Head of caudate nucleus (tissue), 42 donors: ENCODE measurements at places on chromosomes 16 and 17.
A peak's percentile ranks its signal among the peaks of the same experiment; 100 is the strongest.

GRCh38 chr17:3558603-3559269, 1.1 kb upstream of the TRPV3 start:
- no peak for DNase-seq

DNA sequence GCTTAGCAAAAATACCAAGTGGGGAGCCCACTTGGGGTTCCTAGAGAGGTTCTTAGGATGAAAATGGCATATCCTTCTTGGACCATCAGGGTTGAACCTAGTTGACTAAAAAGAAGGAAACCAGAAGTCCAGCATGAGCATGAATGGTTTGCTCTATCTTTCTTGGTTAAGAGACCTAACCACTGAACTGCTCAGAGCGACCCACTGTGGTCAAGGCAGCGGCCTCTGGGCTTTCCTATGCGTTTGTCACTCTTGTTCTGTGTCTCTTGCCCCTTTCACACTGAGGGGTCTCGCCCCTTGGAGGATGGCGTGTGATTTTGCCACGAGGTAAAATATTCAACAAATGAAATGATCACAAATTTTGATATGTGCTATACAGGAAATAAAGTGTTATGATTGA, 526 bp upstream of the BORCS6 start:
- no peak for DNase-seq

- no peak for DNase-seq
Measured at GRCh38 chr17:80910043-80910442, 81.6 kb upstream of the CHMP6 start.

- no peak for DNase-seq
Measured at GRCh38 chr17:31072186-31072585, 22.6 kb upstream of the NF1 start.

DNA sequence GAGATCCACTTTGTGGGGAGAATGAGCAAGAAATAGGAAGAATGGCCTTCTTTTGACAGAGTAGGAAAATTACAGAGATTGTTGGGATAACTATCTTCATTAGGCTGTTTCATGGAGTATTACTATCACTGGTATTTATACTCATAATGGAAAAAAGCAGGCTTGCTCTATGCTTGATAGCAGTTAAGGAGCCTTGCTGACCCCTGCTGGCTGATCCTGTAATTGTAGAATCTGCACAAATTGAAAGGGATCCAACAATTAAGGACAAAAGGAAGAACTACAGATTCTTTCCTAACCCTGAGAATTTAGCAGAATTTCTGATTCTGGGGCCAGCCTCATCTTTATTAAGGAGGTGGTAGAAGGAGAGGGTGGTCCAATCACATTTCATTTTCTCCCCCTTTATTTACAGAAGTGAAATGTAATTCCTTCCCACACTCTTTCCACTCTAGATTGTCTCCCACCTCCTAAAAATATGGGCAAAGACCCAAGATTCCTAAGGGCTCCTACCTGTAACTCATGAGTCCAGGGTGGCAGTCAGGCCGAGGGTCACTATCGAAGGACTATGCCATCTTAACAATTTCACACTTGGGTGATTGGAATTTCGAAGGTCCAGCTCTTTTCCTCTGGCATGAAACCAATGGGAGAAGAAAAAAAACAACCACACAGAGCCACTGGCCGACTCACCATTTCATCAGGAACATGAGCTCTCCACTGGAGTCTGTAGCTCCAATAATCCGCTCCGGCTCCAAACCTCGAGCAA, 26.3 kb downstream of the NFE2L1 start:
- DNase-seq = peak; percentile 70

GRCh38 chr16:87384162-87384874, 742 bp upstream of the FBXO31 start:
- DNase-seq = peak; percentile 69

DNA sequence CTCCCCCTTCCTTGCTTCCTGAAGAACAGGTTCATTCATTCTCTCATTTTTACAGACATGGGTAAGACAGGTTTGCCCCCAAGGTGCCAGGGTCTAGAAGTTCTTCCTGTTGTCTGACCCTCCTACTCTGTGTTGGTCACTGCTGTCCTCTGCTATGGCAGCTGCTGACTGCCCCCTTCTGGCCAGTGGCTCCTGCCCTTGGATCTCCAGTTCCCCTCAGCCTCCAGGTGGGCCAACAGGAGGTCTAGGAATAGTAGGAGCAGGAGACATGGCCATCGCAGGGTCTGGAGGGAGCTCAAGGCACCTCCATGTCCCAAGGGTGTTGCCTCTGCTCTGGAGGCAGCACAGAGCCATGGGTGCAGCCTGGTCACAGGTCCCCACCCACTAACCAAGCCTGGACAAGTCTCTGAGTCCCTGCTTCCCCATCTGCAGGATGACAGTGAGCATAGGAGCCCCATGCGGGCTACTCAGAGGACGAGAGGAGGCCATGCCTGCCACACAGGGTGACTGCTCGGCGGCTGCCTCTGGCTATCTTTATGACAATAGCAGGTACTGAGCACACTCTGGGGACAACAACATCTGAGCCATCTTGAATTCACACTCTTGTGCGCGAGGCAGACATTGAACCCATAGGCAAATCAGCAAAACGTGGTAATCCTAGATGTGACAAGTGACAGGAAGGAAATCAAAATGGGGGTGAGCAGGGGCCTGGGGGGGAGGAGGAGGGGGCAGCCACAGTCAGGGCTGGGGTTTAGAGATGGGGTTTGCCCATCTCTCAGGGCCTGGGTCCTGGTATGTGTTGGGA, 27.0 kb upstream of the NXPH3 start:
- no peak for DNase-seq

DNA sequence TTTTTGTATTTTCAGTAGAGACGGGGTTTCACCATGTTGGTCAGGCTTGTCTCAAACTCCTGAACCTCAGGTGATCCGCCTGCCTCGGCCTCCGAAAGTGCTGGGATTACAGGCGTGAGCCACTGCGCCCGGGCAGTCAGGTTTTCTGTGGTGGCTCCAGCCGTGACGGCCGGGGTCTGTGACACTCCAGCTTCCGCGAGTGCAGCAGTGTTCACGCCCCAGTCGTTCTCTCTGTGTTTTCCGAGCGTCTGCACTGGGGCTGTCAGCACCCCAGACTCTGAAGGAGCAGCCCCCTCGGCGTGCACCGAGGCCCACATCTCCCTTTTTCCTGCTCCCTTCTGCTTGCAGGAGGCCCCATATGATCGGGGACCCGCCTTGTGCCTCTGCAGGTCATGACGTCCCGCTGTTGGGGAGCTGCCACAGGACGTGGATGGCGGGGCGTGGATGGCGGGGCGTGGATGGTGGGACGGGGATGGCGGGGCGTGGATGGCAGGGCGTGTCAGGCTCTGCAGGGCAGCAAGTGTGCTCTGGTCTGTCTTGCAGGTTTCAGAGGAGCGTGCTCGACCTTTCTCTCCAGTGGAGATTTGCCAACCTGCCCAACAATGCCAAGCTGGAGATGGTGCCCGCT, 5.7 kb downstream of the ASPSCR1 start:
- no peak for DNase-seq

GRCh38 chr17:81049372-81049911, 14.5 kb downstream of the BAIAP2 start:
- no peak for DNase-seq

GRCh38 chr16:17313085-17313611, 157.6 kb downstream of the XYLT1 start:
- DNase-seq = peak; percentile 63

GRCh38 chr17:61478790-61479492, 26.7 kb downstream of the TBX4 start:
- no peak for DNase-seq

- peak; percentile 79 for DNase-seq
Measured at GRCh38 chr16:79599837-79600637, 500 bp downstream of the MAF start.

- no peak for DNase-seq
Measured at GRCh38 chr16:51391798-51392511, 240.9 kb upstream of the SALL1 start.

- DNase-seq = no peak
Measured at GRCh38 chr16:54589326-54589725, 302.7 kb upstream of the IRX3 start.

DNA sequence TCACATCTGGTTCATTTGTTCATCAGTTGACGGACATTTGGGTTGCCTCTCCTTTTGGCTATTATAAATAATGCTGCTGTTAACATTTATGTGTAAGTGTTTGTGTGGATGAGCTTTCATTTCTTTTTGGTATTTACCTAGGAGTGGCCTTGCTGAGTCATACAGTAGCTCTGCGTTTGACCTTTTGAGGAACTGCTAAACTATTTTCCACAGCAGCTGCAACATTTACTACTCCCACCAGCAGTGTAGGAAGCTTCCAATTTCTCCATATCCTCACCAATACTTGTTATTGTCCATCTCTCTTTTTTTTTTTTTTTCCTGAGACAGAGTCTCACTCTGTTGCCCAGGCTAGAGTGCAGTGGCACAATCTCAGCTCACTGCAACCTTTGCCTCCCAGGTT, 20.7 kb upstream of the PLCG2 start:
- DNase-seq = no peak

- DNase-seq = peak; percentile 2
Measured at GRCh38 chr17:73096866-73097265, 4.4 kb upstream of the SLC39A11 start.

DNA sequence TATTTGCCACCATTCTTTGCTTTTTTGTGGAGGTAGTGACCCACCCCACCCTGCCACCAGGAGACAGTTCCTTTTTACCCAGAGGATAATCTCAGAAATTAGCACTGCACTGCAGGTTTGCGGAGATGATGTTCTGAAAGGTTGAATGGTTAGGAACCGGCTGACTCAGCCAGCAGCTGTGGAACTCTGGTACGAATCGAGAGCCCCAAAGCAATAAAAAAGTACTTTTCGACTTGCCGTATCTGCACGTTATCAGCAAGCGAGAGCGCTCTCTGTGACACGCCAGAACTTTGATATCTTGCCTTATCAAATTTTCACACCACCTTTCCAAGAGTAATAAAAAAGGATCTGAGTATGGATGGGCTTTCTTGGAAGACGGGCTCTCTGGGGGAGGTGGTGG, 96.3 kb upstream of the EEF2KMT start:
- peak; percentile 10 for DNase-seq

DNA sequence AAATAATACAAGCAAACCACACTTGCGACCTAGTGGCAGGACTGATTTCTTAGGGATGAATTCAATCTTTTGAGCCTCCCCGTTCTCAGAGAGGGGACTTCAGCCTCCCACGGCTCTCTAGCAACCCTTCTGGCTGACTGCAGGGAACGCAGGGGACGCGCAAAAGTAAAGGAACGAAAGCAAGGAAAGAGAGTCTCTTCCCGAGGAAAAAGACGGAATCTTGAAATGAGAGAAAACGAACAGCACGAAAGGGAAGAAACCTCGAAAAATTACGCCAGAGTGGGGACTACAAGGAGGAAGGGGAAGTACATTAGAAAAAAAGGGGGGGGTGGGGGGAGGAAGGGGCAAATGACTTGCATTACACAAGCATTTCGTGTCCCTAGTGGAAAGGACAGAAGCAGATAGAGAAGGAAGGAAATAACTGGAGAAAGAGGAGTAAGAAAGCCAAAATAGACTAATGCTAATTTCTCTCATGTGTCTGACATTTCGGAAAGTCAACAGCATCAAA, 1.2 kb downstream of the GRB2 start:
- peak; percentile 60 for DNase-seq

DNA sequence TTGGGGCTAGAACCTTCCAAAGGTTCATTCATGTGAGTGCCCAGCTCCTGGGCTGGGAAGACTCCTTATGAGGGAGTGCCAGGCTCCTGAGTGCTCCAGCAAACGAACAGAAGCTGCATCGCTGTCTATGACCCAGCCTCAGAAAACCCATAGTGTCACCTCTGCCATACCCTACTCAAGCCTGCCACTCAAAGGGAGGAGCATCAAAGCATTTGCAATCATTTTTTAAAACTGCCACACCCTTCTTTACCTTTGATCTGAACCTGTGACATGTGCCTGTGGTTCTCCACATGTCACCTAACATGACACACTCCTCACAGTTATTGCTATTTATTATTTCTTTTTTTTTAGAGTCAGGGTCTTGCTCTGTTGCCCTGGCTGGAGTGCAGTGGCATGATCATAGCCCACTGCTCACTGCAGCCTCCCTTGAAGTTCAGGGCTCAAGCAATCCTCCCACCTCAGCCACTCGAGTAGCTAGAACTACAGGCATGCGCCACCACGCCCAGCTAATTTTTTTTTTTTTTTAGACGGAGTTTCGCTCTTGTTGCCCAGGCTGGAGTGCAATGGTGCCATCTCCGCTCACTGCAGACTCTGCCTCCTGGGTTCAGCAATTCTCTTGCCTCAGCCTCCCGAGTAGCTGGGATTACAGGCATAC, 7.3 kb upstream of the KDM8 start:
- no peak for DNase-seq

DNA sequence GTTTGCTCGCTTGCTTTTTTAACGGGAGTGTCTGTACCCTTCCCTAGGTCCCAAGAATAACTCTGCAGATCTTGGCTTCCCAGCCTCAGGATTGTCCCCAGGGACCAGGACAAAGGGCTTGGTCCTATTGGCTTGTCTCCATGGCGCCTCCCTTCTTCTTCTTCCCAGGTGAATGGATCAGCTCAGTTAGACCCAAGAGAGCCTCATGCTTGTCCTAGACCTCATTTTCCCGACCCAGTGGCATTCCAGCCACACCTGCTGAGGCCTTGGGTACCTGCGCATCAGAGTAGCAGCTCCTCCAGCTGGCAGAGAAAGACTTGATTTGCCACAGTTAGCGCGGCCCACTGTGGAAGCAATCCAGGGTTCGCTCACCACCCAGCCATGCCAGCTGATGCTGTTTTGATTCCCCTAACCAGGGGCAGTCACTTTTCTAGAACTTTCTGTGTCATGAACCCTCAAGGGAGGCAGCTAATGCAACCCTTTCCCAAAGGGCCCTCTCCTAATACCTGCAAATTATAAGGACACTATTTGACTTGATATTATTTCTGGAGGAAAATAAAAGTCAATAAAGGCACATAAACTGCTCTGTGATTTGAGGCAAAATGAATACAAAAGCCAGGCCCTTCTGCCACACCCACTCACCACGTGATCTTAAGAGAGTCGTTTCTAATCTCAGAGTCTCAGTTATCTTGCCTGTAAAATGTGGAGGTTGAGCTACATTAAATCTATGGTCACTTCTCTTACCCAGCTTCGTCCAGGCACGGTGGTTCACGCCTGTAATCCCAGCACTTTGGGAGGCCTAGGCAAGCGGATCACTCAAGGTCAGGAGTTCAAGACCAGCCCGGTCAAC, 13.9 kb downstream of the GPR142 start:
- DNase-seq = no peak

GRCh38 chr17:69302682-69303081, 24.3 kb downstream of the ABCA5 start:
- DNase-seq = no peak

GRCh38 chr17:57092779-57093178, 7.7 kb downstream of the AKAP1 start:
- no peak for DNase-seq

GRCh38 chr16:13436641-13437412, 483.1 kb upstream of the ERCC4 start:
- DNase-seq = no peak

DNA sequence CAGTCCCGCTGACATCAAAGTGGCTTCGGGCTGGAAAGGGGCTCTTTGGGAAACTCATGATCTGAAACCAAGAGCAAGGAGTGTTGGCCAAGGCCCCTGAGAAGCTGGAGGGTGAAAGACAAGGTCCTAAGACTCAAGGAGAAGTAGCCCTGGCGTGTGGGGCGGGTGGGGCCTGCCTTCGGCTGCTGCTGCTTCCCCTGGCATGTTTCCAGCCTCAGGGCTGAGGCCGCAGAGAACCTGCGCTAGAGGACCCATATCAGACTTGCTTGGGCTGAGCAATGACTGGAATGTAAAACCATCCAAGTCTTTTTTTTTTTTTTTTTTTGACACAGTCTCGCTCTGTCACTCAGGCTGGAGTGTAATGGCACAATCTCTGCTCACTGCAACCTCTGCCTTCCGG, 67.5 kb upstream of the GCSH start:
- DNase-seq = no peak
